ENCODE measurements at places on chromosomes 16 and 17.

- no peak for DNase-seq
Observed at GRCh38 chr16:27363797-27364196, 38.2 kb upstream of the IL21R start.

DNA sequence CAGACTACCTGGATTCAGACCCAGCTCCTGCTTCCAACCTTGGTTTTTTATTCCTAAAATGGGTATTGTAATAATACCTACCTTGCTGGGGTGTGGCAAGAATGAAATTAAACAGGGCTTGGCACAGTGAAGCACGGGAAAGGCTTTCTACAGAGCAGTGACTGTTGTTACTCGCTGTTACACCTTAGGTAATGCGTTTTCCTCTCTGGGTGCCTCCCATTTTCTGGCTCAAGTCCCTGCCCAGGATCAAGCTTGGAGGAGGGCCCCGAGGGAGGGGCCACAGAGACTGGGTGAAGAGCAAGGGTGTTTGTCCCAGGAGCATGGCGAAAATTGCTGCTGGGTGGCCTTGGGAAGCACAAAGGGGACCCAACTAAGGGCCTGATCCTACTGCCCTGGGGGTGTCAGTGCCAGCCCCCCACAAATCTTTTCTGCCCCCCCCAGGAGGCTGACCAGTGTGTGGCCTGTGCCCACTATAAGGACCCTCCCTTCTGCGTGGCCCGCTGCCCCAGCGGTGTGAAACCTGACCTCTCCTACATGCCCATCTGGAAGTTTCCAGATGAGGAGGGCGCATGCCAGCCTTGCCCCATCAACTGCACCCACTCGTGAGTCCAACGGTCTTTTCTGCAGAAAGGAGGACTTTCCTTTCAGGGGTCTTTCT, 13.3 kb downstream of the MIEN1 start:
- no peak for DNase-seq

GRCh38 chr16:12120217-12120981, 143.9 kb downstream of the SNX29 start:
- DNase-seq, result no peak

GRCh38 chr16:8511464-8511863, 78.8 kb downstream of the TMEM114 start:
- no peak for DNase-seq

GRCh38 chr16:74283716-74284115, 12.9 kb upstream of the PSMD7 start:
- DNase-seq, result no peak

- no peak for DNase-seq
Observed at GRCh38 chr16:8044796-8045195, 545.5 kb downstream of the TMEM114 start.

- no peak for DNase-seq
Observed at GRCh38 chr16:25013751-25014499, 1.2 kb downstream of the ARHGAP17 start.

- no peak for DNase-seq
Observed at GRCh38 chr16:4692460-4693295, 684 bp upstream of the NUDT16L1 start.

DNA sequence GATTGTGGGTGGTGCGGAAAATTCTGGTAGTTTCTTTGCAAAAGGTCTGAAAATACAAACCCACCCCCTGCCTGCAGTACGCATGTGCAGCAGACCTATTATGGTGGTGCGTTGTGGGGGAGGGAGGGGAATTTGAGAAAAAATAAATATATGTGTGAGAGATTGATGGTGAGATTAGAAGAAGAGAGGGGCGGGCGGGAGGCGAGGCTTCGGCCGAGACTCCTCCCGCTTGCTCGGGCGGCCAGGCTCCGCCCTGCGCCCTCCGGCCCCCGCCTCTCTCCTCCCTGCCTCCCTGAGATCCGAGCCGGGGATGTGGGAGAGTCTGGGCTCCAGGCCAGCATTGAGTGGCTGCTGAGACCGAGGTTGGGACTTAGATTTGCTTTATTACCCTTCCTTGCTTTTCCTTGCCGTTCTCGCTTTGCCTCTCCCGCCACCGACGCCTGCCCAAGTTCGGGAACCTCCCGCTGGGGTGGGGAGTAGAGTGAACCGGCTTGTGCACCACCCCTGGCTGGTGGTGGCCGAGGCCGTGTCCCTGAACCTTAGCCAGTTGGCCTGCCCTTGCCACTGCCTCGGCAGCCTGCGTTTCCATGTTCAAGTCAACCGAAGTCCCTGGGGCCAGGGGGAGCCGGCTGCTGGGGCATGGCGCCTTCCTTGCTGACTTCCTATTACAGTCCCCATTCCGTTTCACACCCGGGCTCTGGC, 956 bp upstream of the CHD3 start:
- peak; percentile 76 for DNase-seq

GRCh38 chr16:51442141-51442870, 291.2 kb upstream of the SALL1 start:
- no peak for DNase-seq

GRCh38 chr16:83972256-83973008, 4.4 kb downstream of the NECAB2 start:
- no peak for DNase-seq

GRCh38 chr16:75351183-75351582, 82.1 kb downstream of the CFDP1 start:
- DNase-seq, result no peak

GRCh38 chr17:29694918-29695563, 72.3 kb upstream of the CORO6 start:
- no peak for DNase-seq

GRCh38 chr16:51756447-51757123, 605.5 kb upstream of the SALL1 start:
- DNase-seq, result no peak

- DNase-seq, result no peak
Observed at GRCh38 chr16:8714174-8714573, 39.8 kb downstream of the ABAT start.

DNA sequence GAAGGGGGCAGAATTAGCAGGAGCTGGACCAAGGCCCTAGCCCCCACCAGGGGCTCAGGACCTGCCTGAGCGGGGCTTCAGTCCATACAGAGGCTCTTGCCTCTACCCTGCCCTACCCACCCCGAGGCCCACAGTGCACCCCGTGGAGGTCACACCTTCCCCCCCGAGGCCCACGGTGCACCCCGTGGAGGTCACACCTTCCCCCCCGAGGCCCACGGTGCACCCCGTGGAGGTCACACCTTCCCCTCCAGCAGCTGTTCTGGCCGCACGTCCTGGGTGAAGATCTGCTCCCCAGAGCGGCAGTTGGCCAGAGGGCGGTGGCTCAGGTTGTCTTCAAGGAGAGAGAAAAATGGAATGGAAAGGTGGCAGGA, 11.4 kb downstream of the CASKIN2 start:
- DNase-seq, result no peak

DNA sequence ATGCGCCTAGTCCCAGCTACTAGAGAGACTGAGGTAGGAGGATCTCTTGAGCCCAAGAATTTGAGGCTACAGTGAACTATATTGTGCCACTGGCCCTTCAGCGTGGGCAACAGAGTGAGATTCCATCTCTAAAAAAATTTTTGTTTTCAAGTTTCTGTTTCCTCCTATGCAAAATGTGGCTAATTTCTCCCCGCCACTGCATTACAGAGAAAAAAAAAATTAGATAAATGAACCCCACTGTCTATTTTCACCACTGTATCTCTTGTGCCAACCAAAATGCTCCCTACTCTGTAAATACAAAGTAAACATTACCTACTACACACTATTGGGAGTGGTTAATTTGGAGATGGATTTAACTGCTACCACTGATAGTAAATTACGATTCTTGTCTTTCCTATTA, 2.0 kb downstream of the MARF1 start:
- DNase-seq, result no peak

GRCh38 chr17:2057760-2058585, 3.1 kb downstream of the HIC1 start:
- no peak for DNase-seq

DNA sequence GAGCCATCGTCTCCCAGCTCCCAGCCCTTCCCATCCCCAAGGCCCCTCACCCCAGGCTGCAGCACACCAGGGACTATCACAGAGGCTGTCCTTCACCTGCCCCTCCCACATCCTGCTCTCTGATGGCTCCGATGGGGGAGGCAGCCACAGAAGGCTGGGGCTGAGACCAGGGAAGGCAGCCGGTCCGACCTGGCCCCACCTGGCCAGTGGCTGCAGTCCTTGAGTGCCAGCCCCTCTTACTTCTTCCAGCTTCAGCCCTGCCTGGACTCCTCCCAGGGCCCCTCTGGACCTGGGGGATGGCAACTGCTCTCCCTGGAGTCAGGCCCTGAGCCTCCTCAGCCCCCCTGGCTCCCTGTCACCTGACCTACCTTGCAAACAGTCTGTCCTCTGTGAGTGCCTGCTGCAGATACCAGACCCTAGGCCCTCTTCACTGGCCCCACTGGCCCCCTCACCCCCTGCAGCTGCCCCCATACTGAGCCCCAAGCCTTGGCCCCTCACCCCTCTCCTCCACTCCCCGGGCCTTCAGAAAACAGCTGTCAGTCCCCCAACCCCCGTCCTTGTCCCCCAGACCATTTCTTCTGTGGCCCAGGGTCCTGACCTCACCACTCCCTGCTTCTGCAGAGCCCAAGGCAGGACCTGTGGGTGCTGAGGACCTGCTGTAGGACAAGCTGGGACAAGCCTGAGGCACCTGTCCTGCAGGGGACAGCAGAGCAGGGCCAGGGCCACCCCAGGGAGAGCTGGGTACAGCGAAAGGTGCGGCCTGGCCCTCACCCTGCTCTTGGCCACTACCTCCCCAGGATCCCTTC, 12.6 kb upstream of the SRRM2 start:
- DNase-seq, result no peak

GRCh38 chr17:2700491-2701141, 10.9 kb downstream of the CLUH start:
- DNase-seq, result no peak

GRCh38 chr17:82664276-82664575, 16.0 kb upstream of the WDR45B start:
- no peak for DNase-seq

DNA sequence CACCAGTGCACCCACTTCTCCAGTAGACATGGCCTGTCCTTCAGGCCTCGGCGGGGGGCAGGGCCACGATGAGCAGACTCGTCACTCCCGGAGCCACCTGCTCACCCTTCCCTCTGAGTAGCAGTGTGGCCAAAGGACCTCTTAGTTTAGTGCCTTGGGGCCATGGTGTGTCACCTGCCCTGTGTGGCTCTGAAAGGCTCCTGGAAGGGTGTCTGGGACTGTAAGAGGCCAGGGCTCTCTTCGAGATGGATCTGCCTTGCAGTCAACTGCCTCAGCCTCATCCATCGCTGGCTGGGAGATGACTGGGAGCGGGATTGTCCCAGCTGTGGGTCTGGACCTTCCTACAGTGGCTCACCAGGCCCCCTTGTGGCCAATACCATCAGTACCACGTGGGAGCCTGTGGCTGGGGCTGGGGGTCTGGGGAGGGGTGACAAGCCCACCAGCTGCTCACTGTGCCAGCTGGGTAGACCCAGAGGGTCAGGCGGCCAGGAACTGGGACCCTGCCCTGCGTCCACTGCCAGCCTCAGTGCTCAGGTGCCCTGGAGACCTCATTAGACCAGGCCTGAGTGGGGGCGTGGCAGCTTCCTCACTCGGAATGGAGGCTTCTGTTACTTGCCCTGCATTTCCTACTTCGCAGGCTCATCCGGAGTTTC, 133.4 kb downstream of the OR1D5 start:
- DNase-seq, result no peak

DNA sequence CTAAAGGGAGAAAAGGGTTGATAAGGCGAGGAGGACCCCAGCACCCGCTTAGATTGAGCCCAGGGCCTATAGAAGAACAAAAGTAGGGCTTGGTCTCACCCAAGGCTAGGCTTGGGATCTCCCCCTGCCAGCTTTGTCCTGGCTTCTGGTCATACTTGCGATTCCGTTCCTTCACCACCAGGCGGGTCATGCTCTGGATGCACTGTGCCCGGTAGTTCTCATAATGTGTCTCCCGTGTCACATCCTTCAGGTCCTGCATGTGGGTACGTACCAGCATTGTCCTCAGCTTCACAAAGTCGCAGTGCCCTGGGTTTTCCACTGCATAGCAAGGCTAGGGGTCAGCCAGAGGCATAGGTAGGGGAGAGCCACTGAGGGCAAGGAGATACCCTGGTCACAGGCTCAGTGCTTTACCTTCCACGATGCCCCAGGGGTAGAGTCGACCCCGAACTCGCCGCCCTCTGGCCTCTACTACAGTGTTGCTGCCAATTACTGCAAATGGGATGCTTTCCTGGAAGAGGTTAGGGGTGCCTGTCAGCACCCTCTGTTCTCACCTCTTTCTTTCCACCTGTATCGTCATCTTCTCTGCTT, 6.5 kb upstream of the MTMR4 start:
- no peak for DNase-seq

GRCh38 chr17:59154292-59154720, 680 bp downstream of the SKA2 start:
- no peak for DNase-seq

DNA sequence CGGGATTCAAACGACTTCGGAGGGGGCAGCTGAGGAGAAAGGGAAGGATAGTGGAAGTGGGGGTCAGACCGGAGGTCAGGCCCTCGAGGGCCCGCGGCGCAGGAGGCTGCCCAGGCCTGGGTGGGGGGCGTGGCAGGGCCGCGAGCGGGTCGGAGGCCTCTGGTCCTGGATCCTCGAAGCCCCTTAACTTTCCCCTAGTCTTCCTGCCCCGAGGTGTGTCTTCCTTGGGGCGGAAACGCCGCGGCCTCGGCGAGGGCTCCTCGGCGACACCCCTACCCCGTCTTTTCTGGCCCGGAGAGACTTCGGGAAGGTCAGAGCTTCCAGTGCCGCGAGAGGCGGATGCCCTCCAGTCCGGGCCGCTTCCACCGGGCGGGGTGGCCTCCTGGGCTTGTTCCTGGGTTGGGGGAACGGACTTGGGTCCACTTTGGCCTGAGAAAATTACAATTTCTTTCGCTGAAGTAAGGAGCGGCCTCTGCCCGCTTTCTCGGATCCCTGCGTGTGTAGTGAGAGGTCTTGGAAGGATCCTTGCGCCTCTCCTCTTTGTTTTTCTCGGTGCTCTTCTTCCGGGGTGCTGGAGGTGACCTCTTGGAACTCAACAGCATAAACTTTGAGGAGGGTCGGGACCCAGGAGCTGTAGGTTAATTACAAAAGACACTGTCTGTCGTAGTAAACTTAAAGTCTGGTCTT, 491 bp downstream of the IST1 start:
- DNase-seq, result peak; percentile 21

- DNase-seq, result no peak
Observed at GRCh38 chr16:12559714-12560113, 244.0 kb downstream of the CPPED1 start.
